ENCODE measurements at places on chromosomes 12 and 14.

- no peak for DNase-seq
Measured at GRCh38 chr12:15627995-15628945, 160.9 kb downstream of the EPS8 start.

DNA sequence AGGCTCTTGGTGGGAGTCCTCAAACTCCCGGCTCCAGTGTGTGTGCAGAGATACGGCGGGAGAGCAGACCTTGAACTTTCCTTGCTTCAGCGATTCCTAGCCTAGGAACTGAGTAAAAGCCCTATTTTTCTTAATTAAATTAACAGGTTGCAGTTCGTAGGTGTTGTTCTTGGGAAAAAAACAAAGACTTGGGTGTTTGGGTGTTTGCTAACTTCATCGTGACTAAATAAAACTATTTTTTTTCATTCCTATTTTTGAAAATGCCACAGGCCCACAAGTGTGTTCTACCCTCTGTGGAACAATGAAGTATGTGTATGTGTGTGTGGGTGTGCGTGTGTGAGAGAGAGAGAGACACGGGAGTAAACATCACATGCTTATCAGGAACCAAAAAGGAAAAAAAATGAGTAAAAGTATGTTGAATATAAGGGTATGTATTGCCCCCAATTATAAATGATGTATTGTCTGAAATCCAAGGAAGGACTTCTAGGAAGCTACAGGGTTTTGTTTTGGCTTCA is 651 bp downstream of the TMEM117 start:
- DNase-seq: no peak

GRCh38 chr12:69904777-69905176 is 79.8 kb downstream of the MYRFL start:
- no peak for DNase-seq

- no peak for DNase-seq
Measured at GRCh38 chr12:108495823-108496579, 19.1 kb upstream of the FICD start.

- DNase-seq: no peak
Measured at GRCh38 chr12:15861404-15861803, 20.8 kb upstream of the STRAP start.

- no peak for DNase-seq
Measured at GRCh38 chr12:95462081-95462480, 11.9 kb upstream of the METAP2 start.

DNA sequence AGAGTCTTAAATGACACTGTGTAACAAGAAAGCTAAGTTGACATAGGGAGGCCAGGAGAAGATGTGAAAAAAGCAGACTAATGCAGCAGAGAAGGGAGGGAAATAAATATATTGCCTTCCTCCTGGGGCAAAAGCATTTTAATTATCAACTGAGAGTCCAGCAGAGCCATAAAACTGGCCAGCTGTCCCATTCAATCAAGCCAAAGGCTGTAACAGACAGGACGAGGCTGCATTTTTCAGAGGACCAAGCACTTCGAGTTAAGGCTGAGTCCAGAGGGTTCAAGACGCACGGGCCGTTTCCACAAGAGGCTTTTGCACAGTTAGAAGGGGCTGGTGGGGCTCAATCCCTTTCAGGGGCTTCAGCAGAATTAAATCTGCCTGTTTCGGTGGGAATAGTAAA is 20.4 kb downstream of the MAP3K9 start:
- no peak for DNase-seq

GRCh38 chr14:105139212-105139825 is 29.3 kb downstream of the JAG2 start:
- no peak for DNase-seq

DNA sequence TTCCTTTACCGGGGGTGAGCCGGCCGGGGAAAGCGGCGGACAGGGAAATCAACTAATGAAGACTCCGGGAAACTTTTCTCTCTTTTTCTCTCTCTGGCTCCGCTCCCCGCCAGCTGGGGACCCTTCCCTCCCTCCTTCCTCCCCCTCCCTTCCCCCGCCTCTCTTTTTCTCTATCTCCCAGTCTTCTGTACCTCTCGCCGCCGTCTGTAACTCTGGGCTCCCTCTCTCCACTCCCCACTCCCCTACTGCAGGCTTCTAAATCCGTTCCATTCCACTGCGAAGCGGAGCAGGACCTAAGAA is 6.9 kb upstream of the HOXC11 start:
- DNase-seq: no peak

- no peak for DNase-seq
Measured at GRCh38 chr14:66281036-66281776, 205.0 kb upstream of the CCDC196 start.

DNA sequence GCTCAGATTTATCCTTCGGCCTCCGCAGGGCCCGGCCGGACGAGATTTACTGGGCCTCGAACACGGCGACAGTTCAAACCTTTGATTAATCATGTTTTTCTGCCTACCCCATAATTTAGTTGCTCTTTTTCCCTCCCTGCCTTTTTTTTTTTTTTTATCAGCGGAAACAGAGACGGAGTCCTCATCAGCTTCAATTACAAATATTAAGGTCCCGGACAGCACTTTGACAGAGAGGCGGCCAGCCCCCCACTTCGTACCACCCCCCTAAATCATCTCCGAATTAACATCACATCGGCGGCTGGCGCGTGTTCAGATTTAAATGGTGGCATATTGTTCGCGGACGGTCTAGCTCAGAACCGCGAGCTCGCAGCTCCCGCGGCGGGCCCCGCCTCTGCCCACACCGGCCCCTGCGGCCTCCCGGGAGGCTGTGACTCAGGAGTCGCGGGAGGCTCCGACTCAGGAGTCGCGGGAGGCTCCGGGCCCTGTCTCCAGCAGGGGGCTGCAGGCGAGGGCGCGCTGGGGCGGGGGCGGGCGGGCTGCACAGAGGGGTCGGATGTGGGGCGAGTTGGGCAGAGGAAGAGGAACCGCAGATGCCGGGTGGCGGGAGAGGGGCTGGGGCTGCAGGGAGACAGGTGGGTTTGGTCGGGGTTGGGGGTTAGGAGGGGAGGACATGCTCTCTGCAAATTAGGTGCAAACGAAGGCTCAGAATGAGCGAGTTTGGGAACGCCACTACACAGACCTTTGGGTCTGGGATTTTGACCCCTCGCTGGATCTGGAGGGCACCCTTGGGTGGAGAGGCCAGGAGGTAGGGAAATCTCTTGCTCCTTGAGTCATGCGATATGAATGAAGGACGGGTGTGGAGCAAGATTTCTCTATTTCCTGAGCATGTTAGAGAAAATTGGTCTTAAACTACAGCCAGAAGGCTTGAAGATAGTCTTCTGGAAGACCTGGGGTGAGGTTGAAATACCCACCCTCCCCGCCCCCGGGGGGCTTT is 19.6 kb upstream of the ATP5MC2 start:
- DNase-seq: no peak

DNA sequence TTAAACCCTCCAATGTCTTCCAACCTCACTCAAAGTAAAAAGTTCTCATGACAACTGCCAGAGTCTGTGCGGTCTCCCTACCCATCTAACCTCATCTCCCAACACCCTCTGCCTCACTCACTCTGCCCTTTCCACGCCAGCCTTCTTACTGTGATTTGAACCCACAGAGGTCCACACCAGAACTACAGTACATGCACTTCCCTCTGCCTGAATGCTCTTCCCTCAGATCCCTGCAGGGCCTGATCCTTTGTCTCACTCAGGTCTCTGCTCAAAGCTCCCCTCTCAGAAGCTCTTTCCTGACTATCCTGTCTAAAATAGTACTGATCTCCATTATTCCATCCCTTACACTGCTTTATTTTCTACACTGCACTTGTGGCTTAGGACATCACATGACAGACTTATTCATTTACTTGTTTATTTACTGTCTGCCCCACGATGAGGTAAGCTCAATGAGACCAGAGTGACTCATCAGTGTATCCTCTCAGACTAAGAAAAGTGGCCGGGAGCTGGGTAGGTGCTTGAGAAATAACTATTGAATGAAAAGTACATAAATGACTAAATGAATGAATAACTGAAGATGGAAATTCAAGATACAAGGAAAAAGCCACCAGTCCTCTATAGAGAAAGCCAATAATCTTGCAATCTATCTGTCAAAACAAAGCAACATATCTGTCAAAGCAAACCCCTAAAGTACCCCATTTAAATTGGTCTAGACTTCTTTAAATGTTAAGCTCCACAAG is 17.1 kb downstream of the POMT2 start:
- DNase-seq: no peak

DNA sequence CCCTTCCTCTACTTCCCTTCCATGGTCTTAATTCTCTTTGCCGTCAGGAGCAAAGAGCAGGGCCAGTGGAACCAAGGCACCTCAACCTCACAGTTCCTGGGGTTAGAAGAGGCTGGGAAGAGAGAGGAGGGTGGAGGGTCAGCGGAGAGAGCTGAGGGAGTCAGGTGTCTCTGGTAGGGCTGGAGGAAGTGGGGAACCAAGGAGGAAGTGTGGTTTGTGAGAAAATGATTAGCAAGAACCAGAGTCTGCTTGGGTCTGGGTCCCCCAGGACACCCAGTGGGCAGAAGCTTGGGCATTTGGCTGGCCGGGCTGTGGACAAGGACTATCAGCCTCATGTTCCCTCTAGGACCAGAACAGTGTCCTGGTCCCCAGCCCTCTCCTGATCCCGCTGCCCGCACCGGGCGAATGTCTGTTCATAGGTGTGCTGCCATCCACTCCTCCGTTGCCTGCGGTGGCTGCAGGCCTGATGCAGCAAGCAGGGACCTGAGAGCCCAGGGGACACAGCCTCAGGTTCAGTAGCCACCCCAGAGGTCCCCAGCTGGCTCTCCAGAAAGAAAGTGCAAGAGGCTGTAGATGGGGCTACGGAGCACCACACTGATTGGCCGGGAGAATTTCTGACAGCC is 2.3 kb downstream of the HOXC12 start:
- no peak for DNase-seq

DNA sequence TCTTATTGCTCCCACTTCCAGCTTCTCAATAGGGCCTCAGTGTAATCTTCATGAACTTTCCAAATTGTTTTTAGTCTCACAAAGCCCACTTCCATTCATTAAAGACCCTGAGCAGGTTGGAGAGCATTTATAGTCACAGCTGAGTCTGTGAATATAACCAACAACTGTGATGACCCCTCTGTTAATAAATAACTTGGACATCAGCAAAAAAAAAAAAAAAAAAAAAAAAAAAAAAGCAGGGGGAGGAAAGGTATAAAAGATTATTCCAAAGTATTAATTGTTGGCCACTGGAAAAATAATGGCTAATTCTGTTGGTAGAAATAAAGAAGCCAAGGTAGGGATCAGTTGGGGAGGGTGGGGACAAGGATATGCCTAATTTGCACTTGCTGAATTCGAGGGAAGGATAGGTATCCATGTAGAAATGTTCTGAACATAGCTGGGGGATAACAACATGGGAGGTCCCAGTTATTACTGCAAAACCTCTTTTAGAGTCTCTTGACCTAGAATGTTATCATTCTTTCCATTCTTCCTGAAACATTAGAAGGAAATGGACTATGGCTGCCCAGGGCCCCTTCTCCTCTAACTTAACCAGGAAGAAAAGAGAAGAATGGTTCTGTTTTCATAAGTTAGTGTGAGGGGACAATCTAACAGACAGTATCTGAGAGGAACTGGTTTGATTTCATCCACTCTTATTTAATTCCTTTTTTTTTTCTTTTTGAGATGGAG is 56.5 kb downstream of the SAMD4A start:
- no peak for DNase-seq

GRCh38 chr12:28742791-28743190 is 406.3 kb upstream of the FAR2 start:
- no peak for DNase-seq

DNA sequence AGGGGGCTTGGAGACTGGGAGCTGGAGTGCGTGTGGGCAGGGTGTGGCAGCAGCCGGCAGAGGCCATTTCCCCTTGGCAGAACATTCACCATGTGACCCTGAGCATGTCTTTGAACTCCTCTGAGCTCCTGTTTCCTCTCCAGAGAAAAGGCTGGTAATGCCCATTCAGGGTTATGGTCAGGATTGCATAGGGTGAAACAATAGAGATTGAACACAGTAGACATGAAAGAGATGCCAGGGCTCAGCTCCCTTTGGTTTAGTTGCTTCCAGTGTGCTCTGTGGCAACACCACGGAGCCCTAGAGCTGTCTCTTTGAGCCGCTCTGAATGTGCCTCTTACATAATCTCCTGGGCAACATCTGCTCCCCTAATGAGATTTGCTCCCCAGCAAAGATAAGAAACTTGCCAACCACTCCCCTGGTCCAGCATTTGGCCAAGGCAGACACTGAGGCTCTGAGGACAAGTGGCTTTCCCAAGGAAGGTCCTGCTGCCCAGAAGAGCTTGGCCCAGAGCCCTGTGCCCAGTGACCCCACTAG is 4.6 kb downstream of the IFI27 start:
- no peak for DNase-seq

- DNase-seq: no peak
Measured at GRCh38 chr12:31387011-31387410, 61.1 kb upstream of the SINHCAF start.

- DNase-seq: no peak
Measured at GRCh38 chr14:64098120-64098519, 196.1 kb downstream of the ESR2 start.

GRCh38 chr12:64175254-64175945 is 46.7 kb downstream of the KICS2 start:
- no peak for DNase-seq

DNA sequence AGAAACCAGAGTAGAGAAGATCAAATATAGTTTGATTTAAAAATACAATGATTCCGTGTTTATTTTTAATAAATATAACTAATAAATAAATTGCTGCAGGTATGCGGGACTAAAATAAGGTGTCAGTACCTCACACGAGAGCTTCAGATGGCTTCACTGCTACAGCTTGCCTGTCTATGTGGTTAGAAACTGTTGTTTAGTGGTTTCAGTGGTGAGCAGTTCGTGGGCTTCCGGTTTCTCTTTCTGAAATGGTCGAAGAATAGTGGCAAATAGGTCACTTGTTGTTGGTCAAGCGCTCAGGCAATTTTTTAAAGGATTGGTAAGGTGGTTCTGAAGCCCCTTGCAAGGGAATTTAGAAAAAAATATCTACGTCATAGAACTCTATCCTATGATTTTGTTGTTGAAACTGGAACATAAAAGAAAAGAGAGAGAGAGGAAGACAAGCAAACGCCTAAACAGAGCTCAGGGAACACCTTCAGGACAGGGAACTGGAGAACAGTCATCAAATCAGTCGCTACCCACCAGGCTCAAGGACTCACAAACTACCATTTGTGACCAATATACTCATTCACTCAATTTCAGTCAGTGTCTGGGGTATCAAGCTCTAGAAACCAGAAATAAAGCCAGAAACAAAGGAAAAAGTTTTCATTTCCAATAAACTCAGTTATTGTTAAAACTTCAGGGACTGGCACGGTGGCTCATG is 31.3 kb downstream of the GABARAPL1 start:
- DNase-seq: no peak

- no peak for DNase-seq
Measured at GRCh38 chr14:73025544-73025943, 1.4 kb downstream of the ZFYVE1 start.

All from activated CD4-positive, CD25-positive, alpha-beta regulatory T cell (primary cell).